ENCODE measurements at places on chromosomes 13 and 19.
A peak's percentile ranks its signal among the peaks of the same experiment; 100 is the strongest.

DNA sequence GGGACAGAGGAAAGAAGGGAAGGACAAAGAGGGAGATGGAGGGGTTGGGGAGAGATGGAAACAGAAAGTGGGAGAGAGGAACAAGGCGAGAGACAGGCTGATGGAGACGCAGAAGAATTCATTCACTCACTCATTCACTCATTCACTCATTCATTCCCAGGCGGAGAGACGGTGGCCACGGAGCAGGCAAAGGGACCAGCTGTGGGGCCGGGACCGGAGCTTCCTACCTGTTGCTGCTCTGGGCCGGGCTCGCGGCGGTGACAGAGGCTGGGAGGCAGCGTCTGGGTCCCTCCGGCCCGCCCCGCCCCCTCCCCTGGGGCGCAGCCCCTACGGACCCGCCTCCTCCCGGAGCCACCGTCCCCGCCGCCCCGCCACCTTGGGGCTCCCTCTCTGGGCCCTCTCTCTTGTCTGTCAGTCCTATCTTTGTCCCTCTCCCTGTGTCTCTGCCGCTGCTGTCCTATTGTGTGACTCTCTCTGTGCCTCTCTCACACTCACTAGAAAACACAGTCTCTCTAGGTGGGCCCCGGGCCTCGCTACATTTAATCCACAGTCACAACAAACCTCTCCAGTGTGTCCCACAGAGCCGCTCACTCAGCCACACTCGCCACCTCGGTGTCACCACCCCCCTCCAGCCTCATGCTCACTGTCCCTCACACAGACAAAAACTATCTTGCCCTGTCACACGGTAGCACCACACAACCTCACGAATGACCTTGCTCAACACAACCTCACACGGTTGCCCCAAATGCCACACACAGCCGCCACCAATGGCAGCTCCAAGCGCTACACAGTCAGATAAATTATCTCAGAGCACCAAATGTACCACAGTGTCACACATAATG, at the start of gene GNG8:
Gene GNG8, minus strand, starts transcription at position 283 of the 842 bp plus-strand sequence. CDS start 1,520 bp downstream, outside the sequence.
- DNase-seq, result no peak

DNA sequence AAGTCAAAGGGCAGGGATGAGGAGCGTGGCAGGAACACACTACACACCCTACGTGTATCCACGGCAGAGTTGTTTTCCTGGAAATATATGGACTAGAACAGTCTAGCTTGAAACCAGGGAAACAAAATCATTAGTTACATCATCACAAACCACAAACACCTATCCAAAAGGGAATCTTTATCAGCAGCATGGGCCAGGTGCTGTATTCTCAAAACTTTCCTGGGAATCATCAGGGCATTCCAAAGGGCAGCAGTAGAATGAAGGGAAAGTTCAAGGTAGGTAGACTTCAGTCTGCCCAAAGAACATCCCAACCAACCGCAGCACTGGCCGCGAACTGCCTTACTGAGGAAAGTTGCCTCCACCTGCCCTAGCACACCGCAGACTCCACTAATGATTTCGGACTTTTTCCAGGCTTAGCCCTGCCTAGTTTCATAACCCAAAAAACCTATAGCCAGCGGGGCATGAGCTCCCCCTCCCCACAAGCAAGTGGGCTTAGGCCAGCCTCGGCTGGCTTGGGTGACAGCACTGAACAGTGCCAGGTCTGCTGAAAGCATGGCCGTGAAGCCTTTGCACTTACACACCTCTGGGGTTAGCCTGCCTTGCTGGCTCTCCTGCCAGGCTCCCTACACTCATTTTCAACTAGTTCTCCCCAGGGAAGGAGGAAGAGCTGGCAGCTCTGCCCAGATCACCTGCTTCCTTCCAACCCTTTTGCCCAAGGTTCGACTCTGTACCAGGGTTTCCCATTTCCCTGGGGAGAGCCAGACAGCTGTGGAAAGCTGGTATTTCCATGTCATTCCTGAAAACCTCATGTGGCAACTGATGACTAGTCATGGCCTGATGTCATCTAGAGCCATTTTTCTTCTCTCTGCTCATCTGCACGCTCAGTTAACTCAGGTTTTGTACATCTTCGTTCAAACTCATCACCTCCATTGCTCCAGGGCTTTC, 77.3 kb upstream of the UBAC2 start:
- no peak for DNase-seq

DNA sequence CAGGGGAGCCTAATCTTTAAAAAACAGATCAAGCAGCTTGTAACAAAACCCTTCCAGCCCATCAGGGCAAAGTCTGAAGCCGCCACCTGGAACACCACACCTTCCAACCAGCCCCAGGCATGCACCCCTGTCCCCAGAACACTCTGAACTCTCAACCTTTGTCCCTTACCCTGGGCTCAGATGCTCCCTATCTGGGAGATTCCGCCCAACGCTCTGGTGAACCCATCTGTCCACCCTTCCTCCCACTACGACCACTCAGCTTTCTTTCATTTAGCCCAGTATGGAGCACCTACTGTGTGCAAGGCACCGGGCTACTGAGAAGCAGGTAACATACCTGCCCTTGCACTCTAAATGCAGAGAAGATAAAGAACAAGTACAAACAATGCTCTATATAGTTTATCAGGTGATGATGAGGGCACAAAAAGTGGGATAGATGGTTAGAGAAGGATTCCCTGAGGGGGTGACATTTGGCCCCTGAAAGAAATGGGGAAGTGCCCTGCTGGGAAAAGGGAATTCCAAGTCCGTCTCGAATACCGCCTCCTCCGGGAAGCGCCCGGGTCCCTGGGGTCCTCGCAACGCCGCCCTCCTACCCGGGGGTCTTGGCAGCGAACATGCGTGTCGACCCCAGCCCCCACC, 629 bp downstream of the PEPD start:
- DNase-seq, result no peak

- no peak for DNase-seq
These were observed 4.0 kb downstream of the METTL21C start for GRCh38 chr13:102690883-102691282.

GRCh38 chr19:2542341-2543069, 66.6 kb downstream of the GADD45B start:
- DNase-seq, result peak; percentile 61

DNA sequence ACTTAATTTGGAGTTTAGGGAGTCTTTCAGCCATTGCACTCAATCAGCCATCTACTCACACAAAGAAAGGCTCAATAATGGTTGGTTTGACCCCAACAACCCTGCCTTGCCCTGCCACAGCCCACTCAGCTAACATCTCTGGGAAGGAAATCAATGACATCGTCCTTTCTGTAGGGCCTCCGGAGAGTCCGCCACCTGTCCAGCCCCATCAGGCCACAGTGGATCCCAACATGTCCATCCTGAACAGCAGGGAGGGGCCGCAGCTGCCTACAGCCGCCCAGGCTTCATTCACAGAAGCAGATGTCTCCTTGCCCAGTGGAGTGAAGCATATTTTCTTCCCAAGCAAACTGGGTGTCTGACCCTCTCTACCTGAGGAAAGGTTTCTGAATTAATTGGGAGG, 4.2 kb upstream of the CDX2 start:
- DNase-seq, result no peak

GRCh38 chr13:49300276-49300675, 52.6 kb downstream of the CDADC1 start:
- DNase-seq, result no peak

GRCh38 chr19:30061223-30062064, 119.4 kb downstream of the URI1 start:
- DNase-seq, result no peak

- DNase-seq, result no peak
These were observed 50.2 kb upstream of the GTF3A start for GRCh38 chr13:27374126-27374613.

DNA sequence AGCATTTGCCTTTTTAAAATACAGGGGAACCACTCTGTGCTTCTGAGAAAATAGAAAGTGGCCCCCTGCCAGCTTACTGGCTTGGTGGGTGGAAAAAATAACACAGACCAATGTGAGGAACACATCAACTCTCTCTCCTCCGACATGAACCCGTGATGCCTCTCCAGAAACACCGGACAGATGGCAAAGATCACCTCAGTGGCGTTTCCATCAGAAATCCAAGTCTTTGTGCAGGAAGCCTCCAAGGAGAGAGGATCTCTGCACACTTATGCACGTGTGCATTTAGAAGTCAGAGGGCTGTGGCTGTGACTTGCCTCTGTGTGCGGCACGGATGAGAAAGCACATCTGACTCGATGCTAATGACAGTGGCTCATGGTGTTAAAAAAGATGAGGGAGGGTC, 112.3 kb upstream of the KLF12 start:
- DNase-seq, result no peak

GRCh38 chr19:11339254-11340098, at the start of gene RAB3D:
Gene RAB3D, minus strand, starts transcription at chr19:11339657. Its CDS starts 2,258 bp downstream, at chr19:11337399.
- peak; percentile 16 for DNase-seq

- no peak for DNase-seq
These were observed 29.3 kb upstream of the GRTP1 start for GRCh38 chr13:113393226-113393562.

- no peak for DNase-seq
These were observed 378.3 kb upstream of the TSHZ3 start for GRCh38 chr19:31727536-31727935.

DNA sequence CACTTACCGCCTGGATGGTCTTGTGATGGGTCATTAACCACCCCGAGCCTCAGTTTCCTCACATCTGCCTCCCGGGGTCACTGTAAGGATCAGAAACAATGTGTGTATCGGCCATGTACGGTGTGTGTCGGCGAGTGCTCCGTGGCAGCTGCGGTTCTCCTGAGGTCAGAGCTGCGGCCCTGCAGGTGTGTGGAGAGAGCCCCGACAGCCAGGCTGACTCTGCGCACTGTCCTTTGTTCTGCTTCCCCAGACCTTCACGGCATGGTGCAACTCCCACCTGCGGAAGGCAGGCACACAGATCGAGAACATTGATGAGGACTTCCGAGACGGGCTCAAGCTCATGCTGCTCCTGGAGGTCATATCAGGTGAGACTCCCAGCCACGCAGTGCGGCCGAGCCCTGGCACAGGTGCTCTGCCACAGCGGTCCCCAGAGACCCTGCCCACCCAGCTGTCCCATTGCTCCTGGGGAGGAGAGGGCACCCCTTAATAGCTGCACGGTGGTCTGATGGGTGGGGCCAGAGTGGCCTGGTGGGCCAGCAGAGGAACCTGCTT, 43.8 kb downstream of the CAPN12 start:
- DNase-seq, result no peak

DNA sequence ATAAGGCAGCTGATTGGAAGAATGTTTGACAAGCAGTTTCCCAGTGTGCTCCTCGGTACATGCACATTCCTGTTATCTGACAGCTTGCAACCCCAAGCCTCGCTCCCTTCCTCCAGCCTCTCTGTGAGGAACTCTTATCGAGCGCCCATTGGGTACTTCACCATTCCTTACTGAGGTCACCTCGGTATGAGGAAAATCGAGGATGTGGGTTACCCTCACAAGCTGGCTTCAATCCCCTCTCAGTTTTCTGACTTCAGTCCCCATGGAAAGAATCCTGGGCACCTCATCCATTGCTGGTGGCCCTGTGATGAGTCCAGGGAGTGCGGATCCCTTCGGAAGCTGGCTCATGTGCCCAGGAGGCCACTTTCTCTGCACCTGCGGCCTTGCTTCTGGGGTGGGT, 17.3 kb downstream of the TEX29 start:
- no peak for DNase-seq

- DNase-seq, result no peak
These were observed 19.6 kb downstream of the ARHGAP35 start for GRCh38 chr19:46880431-46880830.

- DNase-seq, result no peak
These were observed 40.8 kb downstream of the TEX29 start for GRCh38 chr13:111361046-111361872.

DNA sequence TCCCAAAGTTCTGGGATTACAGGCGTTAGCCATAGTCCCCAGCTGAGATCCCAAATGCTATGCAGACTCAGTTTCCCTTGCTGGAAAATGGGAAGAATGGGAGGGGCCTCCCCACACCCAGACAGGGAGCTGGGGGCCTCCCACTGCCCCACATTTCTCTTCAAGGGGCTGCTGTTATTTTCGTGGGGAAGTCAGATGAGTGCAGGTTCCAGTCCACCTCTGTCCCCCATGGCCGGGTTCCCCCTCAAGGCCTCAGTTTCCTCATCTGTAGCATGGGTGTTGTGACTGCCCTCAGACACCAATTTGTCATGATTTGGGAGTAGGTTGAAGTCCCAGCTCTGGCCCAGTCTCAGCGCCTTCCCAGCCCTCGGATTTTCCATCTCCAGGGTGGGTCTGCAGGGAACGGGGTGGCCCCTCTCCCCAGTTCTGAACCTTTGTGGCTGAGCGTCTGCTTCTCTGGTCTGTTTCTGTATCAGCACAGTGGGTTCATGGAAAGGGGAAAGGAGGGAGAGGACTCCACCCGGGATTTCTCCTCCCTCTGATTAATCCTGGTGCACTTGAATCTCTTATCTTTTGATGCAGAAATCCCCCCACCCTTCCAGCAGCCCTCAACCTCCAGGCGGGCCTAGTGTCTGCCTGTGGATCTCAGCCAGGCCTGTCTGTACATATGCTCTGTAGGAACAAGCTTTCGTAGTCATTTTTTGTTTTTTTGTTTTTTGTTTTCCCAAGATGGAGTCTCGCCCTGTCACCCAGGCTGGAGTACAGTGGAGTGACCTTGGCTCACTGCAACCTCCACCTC, 12.2 kb downstream of the NFIC start:
- no peak for DNase-seq

DNA sequence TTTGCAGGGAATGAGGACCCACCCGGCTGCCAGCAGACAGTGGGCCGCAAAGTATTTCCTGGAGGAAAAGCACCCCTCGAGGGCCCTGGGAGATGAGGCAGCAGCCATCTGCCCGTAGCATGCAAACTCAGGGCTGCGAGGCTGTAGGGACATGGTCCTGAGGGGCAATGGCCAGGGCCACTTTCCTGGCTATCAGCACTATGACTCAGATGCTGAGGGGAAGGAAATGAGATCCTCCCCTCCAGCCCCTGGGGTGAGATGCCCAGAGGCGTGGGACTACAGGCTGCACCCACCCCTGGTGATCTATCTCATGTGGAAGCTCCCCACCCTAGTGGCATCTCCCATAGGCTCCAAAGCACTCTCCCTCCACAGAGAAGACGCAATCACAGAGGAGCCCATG, 80.1 kb downstream of the SLC7A1 start:
- DNase-seq, result no peak

DNA sequence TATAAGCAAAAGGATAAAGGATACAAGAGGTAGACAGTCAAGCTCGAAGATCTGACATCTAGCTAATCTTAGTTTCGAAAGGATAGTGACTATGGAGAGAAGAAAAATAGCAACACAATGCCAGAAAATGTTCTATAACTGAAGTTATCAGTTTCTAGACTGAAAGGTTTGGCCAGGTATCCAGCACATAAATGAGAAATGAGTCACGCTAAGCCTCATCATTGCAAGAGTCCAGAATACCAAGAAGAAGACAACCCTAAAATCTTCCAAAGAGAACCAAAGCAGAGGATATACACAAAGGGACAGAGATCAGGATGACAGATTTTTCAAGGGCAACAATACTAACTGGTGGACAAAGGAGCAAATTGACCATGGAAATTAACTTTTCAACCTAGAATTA, 237.0 kb downstream of the POSTN start:
- no peak for DNase-seq

DNA sequence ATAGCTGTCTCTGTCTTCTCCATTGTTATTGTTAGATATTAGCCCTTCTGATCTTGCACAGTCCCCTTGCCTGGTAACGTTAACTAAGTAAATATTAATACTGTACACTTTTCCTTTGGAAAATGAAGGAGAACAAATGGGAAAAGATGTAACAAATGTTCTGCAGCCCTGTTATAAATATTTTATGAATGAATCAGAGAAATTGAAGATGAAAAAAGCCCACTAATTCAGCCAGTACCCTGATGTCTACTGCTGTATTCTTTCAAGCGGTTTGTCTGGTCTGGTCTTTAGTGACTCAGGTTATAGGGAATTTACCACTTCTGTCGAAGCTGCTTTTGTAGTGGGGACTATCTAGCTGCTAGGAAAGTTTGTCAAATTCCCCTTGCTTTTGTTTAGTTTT, 121.0 kb downstream of the COG6 start:
- no peak for DNase-seq

GRCh38 chr19:51060973-51061372, 3.9 kb downstream of the KLK13 start:
- DNase-seq, result no peak

Measured in Kasumi-1 (cell line).